ENCODE measurements at places on chromosomes 16 and 17. TPM values are rescaled to one million over a fixed set of nuclear protein-coding genes. Genes with fewer than 3 reads are reported as not detected.

Gene GAS2L2
- 0.26 TPM for total RNA-seq

GRCh38 chr17:61400066-61400716, 548 bp downstream of the TBX2 start:
- H3K27ac ChIP-seq, result no peak overlapping the region
- no peaks in the 10 kb centered on the region for H3K36me3 ChIP-seq
- peaks cover 60% of the 10 kb centered on the region for H3K4me1 ChIP-seq
- H3K4me3 ChIP-seq, result no peak overlapping the region
- no peak for DNase-seq

GRCh38 chr16:31248344-31248743, 11.4 kb upstream of the ITGAM start:
- no peak overlapping the region for H3K27ac ChIP-seq
- no peak for DNase-seq
- no peaks in the 10 kb centered on the region for H3K27me3 ChIP-seq
- H3K4me3 ChIP-seq, result no peak overlapping the region
- H3K4me1 ChIP-seq, result peaks cover 8% of the 10 kb centered on the region

DNA sequence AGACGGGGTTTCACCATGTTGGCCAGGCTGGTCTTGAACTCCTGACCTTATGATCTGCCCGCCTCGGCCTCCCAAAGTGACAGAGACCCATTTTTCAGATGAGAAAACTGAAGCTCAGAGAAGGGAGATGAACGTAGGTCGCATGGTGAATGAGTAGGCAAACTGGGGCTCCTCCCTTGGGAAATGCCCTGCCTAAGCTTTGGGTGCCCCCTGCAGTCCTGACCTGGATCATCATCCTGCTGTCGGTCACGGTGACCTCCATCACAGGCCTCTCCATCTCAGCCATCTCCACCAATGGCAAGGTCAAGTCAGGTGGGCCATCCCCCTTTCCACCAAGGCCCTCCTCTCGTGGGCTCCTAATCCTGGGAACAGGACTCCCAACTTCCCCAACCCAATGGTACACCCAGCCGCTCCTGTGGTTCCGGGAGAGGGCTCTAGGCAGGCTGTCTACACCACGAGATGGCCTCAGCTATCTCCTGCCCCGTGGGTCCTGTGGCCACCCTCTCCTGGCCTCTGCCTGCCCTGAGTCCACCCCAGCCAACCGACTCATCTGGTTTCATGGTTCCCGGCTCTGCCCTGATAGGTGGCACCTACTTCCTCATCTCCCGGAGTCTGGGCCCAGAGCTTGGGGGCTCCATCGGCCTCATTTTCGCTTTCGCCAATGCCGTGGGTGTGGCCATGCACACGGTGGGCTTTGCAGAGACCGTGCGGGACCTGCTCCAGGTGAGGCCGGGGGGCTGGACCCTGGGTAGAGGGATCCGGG, 4.7 kb downstream of the SLC12A3 start:
- H3K36me3 ChIP-seq, result no peaks in the 10 kb centered on the region
- H3K4me3 ChIP-seq, result no peak overlapping the region
- no peak overlapping the region for H3K27ac ChIP-seq
- no peak for DNase-seq

- H3K27ac ChIP-seq, result no peak overlapping the region
- H3K36me3 ChIP-seq, result no peaks in the 10 kb centered on the region
- DNase-seq, result no peak
- peak overlapping the region; percentile 37 for H3K4me3 ChIP-seq
- H3K27me3 ChIP-seq, result peaks cover 75% of the 10 kb centered on the region
Observed at GRCh38 chr17:48997827-48998586, 822 bp downstream of the IGF2BP1 start.

- H3K36me3 ChIP-seq, result no peaks in the 10 kb centered on the region
- H3K27ac ChIP-seq, result no peak overlapping the region
- H3K4me3 ChIP-seq, result no peak overlapping the region
- H3K4me1 ChIP-seq, result no peaks in the 10 kb centered on the region
- H3K27me3 ChIP-seq, result no peaks in the 10 kb centered on the region
Observed at GRCh38 chr16:75342308-75342811, 90.9 kb upstream of the BCAR1 start.

GRCh38 chr16:77784441-77785372, 3.7 kb upstream of the VAT1L start:
- no peaks in the 10 kb centered on the region for H3K36me3 ChIP-seq
- no peak overlapping the region for H3K4me3 ChIP-seq
- peaks cover 16% of the 10 kb centered on the region for H3K27me3 ChIP-seq
- H3K27ac ChIP-seq, result no peak overlapping the region

Gene REXO5
- total RNA-seq, result 0.53 TPM

- H3K36me3 ChIP-seq, result no peaks in the 10 kb centered on the region
- H3K4me1 ChIP-seq, result peaks cover 13% of the 10 kb centered on the region
- no peak overlapping the region for H3K27ac ChIP-seq
- H3K27me3 ChIP-seq, result peaks cover 12% of the 10 kb centered on the region
- H3K4me3 ChIP-seq, result no peak overlapping the region
Observed at GRCh38 chr17:39669897-39670735, 1.9 kb downstream of the PNMT start.

DNA sequence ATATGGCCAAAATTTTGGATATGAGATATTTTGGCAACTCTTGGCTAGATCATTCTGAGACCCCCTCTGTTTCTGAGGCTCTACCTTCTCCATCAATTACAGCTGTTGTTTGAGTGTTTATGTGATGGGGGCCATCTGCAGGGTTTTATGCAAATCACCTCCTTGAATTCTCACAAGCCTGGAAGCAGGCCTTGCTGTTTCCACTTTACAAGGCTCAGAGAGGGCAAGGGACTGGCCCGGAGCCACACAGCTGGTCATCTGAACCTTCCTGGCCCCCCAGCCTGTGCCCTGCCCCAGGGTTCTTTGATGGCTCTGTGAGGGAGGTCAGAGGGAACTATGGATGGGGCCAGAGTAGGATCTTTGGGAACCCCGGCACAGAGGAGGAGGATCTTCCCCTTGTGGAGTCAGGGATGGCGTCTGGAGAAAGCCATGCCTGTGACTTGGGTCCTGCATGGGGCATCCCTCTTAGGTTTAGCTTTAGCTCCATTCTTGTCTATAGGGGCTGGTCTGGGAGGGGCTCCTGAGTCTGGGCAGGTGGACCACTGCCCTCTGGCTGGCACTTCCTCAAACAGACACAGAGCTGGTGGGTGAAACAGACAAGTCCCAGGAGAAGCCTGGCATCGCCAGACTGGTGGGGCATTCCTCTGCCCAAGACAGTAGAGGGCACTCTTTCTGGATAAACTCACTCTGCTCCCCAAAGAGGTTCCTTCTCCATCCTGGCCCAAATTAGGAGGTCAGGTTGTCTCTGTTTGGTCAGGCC, 26.2 kb downstream of the IL21R start:
- H3K27me3 ChIP-seq, result no peaks in the 10 kb centered on the region
- H3K36me3 ChIP-seq, result peaks cover 22% of the 10 kb centered on the region
- H3K27ac ChIP-seq, result no peak overlapping the region

- H3K4me1 ChIP-seq, result peaks cover 24% of the 10 kb centered on the region
- no peak overlapping the region for H3K27ac ChIP-seq
- H3K4me3 ChIP-seq, result no peak overlapping the region
- peaks cover 52% of the 10 kb centered on the region for H3K36me3 ChIP-seq
- H3K27me3 ChIP-seq, result no peaks in the 10 kb centered on the region
- no peak for DNase-seq
Observed at GRCh38 chr16:23494188-23494587, 16.1 kb downstream of the GGA2 start.

Gene C16orf95
- 1.6 TPM for total RNA-seq

DNA sequence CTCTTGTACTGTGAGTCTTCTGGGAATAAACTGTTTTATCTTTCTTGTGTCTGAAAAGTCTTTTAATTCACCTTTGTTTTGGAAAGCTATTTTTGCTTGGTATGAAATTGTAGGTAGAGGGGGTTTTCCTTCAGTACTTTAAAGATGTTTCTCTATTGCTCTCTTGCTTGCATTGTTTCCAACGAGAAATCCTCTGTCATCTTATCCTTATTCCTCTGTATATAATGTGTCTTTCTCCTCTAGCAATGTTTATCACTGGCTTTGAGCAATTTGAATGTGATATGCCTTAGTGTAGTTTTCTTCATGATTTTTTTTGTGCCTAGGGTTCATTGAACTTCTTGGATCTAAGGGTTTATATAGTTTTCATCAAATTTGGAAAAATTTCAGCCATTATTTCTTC, 96.3 kb downstream of the CDK5R1 start:
- H3K27me3 ChIP-seq, result no peaks in the 10 kb centered on the region
- H3K4me1 ChIP-seq, result no peaks in the 10 kb centered on the region
- H3K27ac ChIP-seq, result no peak overlapping the region
- H3K4me3 ChIP-seq, result no peak overlapping the region

DNA sequence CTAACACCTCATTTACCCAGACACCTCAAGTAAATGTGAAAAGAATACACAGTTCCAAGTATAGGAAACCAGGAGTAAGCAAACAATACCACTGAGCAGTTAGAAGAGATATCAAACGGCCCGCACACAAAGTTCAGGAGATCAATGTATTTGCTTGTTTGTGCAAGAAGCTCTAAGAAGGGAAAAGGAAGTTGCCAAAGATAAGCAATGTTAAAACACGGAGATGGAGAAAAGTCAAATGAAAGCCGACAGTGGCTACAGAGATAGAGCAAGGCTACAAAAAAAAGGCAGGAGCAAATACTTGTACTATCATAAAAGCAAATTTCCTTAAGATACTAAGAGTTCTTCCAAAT, 29.5 kb downstream of the PSME3IP1 start:
- no peak overlapping the region for H3K4me3 ChIP-seq
- no peaks in the 10 kb centered on the region for H3K4me1 ChIP-seq

Gene CRHR1
- not detected for total RNA-seq

Gene ANKS4B
- not detected for total RNA-seq

- H3K36me3 ChIP-seq, result no peaks in the 10 kb centered on the region
- no peak for DNase-seq
- no peaks in the 10 kb centered on the region for H3K4me1 ChIP-seq
- H3K27ac ChIP-seq, result no peak overlapping the region
Observed at GRCh38 chr17:29914819-29915537, 15.1 kb downstream of the SSH2 start.

GRCh38 chr16:24713379-24713778, 16.1 kb upstream of the TNRC6A start:
- no peak overlapping the region for H3K27ac ChIP-seq
- H3K4me1 ChIP-seq, result no peaks in the 10 kb centered on the region

DNA sequence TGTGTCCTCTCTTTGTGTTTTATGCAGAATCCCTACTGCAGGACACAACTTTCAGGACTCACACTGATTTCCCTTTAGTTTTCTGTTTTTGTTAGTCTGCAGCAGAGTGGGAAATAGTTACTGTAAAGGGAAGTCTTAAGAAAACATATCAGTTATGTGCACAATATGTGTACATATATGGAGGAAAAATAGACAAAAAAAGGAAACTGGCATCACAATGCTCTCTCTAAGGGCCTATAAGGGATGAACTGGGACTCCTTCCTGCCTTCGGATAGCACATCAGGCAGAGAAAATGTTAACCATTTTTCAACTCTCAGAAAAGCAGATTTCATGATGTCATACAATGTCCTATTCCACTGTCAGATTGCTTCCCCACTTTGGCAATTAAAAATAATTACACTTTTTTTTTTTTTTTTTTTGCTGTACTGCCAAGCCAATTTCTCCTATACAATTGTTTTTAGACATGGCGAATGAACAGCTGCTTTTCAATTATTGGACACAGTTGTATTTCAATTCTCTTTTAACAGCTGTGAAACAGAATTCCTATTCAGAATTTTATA, 112.5 kb upstream of the KCNJ16 start:
- no peaks in the 10 kb centered on the region for H3K36me3 ChIP-seq
- DNase-seq, result no peak
- no peak overlapping the region for H3K4me3 ChIP-seq
- H3K27ac ChIP-seq, result no peak overlapping the region
- H3K27me3 ChIP-seq, result no peaks in the 10 kb centered on the region

- peaks cover 16% of the 10 kb centered on the region for H3K36me3 ChIP-seq
- no peak overlapping the region for H3K4me3 ChIP-seq
- no peaks in the 10 kb centered on the region for H3K27me3 ChIP-seq
- no peak for DNase-seq
- H3K4me1 ChIP-seq, result no peaks in the 10 kb centered on the region
- no peak overlapping the region for H3K27ac ChIP-seq
Observed at GRCh38 chr16:10922328-10923145, 19.7 kb downstream of the DEXI start.

Gene TBC1D3K
- total RNA-seq, result not detected
